ENCODE measurements at places on chromosomes 5 and 9. TPM values are rescaled to one million over a fixed set of nuclear protein-coding genes. Genes with fewer than 3 reads are reported as not detected.
A peak's percentile ranks its signal among the peaks of the same experiment; 100 is the strongest.

Gene PDE6A
- polyA plus RNA-seq, result 0.03 TPM

DNA sequence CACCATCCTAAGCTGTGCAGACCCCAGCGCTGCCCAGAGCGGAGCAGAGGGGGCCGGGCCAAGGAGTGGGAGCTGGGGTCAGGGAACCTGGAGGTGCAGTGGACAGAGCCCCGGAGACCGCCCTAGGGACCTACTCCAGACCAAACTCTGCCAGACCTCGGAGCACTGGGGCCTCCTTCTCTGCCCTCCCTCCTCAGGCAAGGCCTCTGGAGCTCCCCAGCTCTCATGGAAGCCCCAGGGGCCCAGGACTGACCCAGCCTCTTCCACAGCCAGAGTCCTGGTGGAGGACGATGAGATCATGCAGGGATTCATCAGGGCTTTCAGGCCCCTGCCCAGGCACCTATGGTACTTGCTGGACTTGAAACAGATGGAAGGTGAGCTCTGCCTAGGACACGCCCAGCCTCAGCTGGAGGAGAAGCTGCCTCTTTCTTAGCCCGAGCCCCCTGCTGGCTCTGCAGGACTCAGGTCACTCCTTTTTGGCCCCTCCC lies 3.6 kb downstream of the PAEP start:
- DNase-seq, result no peak

DNA sequence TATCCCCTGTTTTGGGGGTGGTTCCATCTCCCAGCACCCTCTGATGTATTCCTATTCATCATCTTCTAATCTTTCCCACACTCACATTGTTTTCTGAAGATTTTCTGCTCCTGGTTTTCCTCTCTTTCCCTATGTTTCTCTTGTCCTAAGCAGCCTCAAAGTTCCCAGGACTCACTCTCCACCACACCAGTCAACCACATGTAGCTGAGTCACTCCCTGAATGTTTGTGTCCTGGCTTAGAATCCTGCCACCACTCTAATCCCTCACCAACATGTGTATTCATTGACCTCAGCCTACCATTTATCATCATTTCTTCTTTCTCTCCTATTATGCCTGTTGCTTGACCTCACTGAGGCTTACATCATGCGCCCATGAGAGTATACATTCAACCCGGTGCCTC lies 282.4 kb upstream of the ADAMTS16 start:
- DNase-seq, result no peak

DNA sequence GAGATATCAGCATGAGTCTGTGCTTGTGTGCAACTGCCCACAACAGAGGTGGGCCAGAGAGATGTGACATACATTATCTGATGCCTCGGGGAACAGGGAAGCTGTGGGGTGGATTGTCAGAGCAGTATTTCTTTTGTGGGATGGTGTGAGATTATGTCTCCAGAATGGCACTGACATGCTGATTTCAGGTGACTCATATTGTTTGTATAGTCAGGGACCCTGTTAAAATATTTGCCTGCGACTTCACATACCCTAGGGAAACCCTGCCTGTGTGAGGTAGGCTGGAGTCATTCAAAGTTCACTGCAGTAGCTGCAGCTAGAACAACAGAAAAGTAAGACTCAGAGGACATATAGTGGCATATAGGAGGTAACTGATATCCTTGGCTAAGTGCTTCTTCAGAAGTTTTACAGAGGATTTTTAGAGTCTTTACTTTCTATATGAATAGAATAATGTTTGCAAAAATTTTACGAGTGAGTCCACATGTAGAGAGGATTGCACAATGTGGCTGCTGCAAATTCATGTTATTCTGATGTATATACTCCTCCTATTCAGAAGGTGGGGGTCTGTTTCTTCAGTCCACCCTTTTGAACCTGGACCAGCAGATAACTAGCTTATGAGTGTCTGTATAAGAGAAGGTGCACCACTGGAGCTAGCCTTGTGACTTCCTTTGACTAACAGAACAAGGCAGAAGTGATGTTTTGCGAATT lies 89.3 kb downstream of the MACIR start:
- no peak for DNase-seq

DNA sequence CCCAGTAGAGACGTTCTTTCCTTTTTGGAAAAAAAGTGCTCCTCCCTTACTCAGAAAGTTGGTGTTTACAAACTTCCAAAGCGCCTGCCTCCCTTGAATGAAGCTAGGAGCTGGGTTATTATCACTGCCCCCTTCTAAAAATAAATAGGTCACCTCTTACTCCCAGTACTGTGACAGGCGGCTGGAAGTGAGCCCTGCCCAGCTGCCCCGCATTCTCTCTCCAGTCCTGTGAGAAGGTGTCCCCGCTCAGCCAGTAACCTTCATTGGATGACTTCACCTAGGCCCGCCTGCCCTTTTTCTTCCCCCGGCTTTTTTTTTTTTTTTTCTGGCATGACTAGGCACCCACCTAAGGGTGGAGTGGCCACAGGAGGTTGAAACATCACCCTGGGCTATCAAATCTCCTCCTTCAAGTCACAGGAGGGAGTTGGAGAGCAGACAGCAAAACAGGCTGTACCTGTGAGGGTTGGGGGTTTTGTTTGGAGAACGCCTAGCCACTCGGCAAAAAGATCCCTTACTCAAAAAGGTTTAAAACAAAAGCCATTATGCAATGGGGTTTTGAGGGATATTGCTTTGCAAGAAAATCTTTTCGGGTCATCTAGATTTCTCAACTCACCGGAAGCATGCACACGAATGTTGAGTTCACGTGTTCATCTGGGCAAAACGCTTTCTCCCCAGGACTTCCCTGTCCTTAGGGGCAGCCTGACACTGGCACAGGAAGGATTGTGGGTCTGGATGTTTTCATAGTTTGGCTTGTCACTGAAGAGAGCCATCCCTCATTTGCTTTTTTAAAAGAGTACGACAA lies 43.3 kb upstream of the ZNF622 start:
- no peak for DNase-seq

- peak; percentile 24 for DNase-seq
Measured at GRCh38 chr5:71778678-71779276, 59.7 kb downstream of the CARTPT start.

DNA sequence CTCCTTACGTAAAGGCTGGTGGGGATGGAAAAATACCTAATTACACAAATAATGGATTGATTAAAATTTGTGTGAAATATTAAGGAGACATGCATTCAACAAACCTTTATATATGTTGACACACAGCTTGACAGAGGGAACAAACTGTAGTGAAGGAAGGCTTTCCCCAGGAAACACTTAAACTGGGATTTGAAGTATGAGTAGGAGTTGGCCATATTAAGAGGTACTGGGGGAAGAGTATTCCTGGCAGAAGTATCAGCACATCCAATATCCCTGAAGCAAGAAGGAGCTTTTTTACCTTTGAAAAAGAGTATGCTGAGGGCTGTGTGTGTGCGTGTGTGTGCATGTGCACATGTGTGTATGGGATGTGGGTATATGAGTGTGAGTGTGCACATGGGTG lies 111.1 kb downstream of the PSD2 start:
- no peak for DNase-seq

DNA sequence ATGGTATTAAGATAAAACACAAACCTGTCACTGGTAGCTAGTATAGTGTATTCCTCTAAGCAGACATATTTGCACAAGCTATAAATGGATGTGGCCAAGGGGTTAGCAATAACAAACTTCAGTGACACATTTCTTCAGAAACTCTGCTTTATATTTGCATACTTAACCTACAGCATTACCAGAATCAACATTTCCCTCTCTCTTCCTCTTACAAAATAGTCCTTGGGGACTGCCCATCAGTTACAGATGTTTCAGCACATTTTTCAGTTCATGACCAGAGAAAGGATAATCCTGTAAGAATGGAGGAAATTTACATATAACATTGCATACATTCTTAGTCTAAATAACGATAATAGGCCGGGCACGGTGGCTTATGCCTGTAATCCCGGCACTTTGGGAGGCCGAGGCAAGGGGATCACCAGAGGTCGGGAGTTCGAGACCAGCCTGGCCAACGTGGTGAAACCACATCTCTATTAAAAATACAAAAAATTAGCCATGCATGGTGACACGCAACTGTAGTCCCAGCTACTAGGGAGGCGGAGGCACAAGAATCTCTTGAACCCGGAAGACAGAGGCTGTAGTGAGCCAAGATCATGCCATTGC lies 25.3 kb upstream of the SLC1A1 start:
- no peak for DNase-seq

DNA sequence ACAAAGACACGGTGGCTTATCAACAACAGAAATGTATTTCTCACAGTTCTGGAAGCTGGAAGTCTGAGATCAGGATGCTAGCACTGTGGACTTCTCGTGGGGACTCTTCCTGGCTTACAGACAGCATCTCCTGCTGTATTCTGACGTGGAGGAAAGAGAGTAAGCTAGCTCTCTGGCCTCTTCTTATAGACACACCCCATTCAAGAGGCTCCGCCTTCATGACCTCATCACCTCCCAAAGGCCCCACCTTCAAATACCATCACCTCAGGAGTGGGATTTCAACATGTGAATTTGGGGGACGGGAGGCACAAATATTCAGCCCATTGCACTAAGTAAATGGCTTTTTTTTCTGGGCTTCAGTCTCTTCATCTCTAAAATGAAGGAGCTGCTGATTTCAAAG lies 27.6 kb downstream of the KCNMB1 start:
- no peak for DNase-seq

DNA sequence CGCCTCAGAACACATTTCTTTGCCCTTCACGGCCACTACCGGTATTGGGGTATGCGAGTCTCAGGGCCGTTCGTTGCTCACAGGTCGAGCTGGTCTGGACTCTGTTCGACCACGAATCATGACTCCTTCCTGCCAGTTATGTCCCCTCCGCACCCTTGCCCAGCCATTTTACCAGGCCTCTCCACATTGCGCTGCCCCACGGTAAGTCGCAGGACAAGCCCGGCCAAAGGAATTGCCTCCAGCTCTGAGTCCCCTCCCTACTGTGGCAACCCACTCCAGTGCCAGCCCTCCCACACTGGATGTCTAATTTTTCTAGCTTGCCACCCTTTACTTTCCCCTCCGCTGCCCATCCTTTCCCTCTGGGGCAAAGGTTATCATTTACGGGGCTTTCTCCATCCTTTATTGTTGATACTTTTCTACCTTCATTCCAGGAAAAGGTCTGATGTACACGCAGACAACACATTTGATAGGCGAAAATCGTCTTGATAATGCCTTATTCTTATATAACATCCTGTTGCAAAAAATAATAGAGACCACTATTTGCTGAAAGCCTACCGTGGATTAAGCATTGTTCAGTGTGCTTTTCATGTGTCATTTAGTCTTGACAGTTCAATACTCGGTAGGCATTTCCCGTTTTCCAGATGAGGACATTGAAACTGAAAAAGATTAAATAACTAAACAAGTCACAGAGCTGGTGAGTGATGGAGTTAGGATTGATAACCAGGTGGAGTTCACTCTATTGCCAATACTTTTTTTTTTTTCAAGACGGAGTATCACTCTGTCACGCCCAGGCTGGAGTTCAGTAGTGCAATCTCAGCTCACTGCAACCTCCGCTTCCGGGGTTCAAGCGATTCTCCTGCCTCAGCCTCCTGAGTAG lies 958 bp upstream of the HSPA5 start:
- no peak for DNase-seq

DNA sequence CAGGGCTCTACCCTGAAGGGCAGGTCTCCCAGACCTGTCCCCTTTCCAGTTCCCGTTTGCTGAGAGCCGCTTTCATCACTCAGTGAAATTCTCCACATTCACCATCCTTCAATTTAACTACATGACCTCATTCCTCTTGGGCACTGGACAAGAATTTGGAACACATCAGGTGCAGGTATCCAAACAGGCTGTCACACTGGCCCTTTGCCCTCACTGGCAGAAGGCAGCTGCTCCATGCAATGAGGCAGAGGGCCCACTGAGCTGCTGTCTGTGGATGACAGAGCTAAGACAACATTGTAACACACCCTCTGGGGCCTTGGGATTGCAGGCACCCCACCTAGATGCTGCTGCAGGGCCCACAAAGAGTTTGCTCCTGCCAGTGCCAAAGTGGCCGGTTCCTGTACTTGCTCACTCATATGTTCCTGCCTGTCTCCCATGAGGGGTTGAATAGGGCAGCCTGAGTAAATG lies 55.1 kb downstream of the ACTL7B start:
- no peak for DNase-seq

DNA sequence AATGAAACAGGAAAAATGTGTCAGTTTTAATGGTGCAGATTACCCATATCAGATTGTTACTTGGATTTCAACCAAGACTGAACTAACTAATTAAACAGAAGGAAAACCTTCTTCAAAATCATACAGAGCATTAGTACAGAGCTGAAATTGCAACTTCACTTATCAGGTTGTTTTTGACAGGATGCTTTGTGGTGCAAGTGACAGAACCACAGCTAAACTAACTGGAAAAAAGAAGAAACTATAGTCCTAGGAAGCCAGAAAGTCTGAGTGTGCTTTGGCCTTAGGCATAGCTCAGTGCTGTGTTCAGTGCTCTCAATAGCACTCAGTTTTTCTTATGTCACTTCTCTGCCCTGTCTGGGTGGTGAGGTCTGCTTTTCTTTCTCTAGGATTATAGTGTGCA lies 267.4 kb downstream of the CHSY3 start:
- no peak for DNase-seq

All from muscle of back (tissue), 13 donors.